ENCODE measurements at places on chromosomes 3 and 15.

- no peak for DNase-seq
These were observed 357 bp upstream of the MAN2C1 start for GRCh38 chr15:75368689-75369239.

GRCh38 chr3:65894126-65894525, 144.6 kb downstream of the MAGI1 start:
- DNase-seq, result no peak

- DNase-seq, result peak; percentile 77
These were observed 91.6 kb upstream of the LIPC start for GRCh38 chr15:58340176-58340575.

- DNase-seq, result no peak
These were observed 1.9 kb downstream of the CCDC12 start for GRCh38 chr3:46974421-46975171.

- no peak for DNase-seq
These were observed 292.3 kb upstream of the CADM2 start for GRCh38 chr3:84666468-84666867.

All from foreskin fibroblast (primary cell).